ENCODE measurements at places on chromosomes 12 and 14. TPM values are rescaled to one million over a fixed set of nuclear protein-coding genes. Genes with fewer than 3 reads are reported as not detected.

DNA sequence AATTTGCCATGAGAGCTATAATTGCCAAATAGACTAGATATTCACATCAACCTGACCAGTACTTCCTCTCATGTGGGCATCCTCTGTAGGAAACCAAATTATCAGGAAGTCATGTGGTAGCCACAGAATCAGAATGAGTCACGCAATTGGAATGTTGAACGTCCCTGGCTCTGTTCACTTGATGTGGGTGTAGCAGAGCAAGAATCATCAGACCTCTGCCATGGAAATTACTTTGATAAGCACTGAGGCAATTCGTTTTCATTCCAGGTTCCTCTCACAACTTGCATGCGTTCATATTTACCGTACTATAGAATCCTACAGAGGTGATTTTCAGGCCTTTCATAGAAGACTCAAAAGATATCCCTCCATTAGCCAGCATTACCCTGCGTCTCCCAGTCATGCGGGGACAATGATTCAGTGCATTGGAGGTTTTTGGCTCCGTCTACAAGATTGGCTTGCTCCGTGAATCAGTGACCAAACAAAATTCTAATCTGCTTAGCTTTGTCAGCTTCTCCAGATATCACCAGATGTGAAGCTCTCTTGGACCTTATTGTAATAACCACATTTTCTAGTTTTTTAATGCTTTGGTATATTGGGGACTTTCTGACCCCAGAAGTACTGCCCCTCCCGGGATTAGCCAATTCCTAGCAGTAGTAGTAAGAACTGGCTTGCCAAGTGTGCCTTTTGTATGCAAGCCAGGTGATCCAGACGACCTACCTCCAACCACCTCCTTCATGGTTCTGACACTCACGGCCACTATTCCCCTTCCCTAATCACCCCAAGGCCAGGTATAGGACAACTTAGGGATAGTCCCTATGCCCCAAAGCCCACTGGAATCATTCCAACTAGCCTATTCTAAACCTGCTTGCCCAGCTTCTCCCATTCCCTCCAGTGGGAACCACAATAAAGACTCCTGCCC, 133.4 kb downstream of the KICS2 start:
- peak overlapping the region; percentile 80 for H3K4me3 ChIP-seq
- DNase-seq: peak; percentile 93
- peaks cover 38% of the 10 kb centered on the region for H3K36me3 ChIP-seq
- peak overlapping the region; percentile 93 for H3K27ac ChIP-seq

DNA sequence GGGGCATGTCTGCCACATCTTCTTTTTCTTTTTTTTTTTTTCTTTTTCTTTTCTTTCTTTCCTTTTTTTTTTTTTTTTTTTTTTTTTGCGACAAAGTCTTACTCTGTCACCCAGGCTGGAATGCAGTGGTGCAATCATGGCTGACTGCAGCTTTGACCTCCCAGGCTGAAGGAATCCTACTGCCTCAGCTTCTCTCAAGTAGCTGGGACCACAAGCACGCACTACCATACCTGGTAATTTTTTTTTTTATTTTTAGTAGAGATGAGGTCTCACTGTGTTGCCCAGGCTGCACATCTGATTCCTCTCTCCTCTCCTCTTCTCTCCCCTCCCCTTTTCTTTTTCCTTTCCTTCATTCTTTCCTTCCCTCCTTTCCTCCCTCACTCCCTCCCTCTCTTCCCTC, 18.5 kb downstream of the SLC15A5 start:
- DNase-seq: no peak
- no peaks in the 10 kb centered on the region for H3K36me3 ChIP-seq
- peaks cover 2% of the 10 kb centered on the region for H3K27me3 ChIP-seq
- no peak overlapping the region for H3K27ac ChIP-seq
- no peaks in the 10 kb centered on the region for H3K4me1 ChIP-seq
- no peak overlapping the region for H3K4me3 ChIP-seq

DNA sequence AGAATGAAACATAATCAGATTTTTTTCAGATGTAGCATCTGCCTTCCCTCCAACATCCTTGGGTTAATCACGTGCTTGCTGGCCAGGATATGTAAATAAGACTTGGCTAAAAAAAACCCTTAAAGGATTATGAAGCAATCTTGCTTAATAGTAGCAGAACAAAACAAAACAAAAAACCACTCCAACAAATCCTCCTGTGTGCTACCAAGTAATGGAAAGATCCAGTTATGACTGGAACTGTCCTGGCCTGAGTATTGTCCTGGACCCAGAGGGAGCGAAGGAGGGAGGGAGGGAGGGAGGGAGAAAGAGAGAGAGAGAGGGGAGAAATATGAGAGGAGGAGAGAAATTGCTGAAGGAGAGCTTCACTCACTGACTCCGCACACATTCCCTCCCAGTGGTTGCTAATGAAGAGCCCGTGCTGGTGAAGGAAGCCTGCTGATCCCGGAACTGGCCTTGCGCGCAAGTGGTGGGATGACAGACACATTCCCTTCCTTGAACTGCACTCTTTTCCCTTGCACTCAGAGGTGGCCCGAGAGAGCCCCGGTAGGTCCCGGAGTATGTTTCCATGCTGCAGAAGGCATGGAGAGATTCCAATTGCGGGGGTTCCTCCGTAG, 57.2 kb downstream of the HMGA2 start:
- peaks cover 3% of the 10 kb centered on the region for H3K27me3 ChIP-seq
- peaks cover 98% of the 10 kb centered on the region for H3K4me1 ChIP-seq
- H3K36me3 ChIP-seq: peaks cover 53% of the 10 kb centered on the region
- H3K4me3 ChIP-seq: peak overlapping the region; percentile 80
- peak; percentile 79 for DNase-seq

DNA sequence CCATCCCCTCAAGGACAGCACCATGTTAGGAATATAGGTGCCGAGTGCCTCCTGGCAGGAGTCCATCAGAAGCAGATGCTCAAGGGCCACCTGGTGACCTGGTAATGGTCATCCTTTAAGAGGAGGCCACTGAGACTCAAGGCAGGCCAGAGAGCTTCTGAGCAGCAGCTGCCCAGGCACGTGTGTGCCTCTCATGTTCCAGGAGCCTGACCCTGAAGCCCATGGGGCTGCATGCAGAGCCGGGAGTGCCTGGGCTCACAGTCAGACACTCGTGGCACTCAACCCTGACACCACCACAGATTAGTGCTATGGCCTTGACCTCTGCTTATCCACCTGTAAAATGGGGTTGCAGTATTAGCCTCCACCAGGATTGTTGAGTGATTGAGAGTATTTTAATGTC, 45.6 kb downstream of the C14orf132 start:
- H3K27me3 ChIP-seq: no peaks in the 10 kb centered on the region
- no peak for DNase-seq
- H3K4me1 ChIP-seq: peaks cover 54% of the 10 kb centered on the region
- peaks cover 24% of the 10 kb centered on the region for H3K36me3 ChIP-seq
- H3K4me3 ChIP-seq: no peak overlapping the region

DNA sequence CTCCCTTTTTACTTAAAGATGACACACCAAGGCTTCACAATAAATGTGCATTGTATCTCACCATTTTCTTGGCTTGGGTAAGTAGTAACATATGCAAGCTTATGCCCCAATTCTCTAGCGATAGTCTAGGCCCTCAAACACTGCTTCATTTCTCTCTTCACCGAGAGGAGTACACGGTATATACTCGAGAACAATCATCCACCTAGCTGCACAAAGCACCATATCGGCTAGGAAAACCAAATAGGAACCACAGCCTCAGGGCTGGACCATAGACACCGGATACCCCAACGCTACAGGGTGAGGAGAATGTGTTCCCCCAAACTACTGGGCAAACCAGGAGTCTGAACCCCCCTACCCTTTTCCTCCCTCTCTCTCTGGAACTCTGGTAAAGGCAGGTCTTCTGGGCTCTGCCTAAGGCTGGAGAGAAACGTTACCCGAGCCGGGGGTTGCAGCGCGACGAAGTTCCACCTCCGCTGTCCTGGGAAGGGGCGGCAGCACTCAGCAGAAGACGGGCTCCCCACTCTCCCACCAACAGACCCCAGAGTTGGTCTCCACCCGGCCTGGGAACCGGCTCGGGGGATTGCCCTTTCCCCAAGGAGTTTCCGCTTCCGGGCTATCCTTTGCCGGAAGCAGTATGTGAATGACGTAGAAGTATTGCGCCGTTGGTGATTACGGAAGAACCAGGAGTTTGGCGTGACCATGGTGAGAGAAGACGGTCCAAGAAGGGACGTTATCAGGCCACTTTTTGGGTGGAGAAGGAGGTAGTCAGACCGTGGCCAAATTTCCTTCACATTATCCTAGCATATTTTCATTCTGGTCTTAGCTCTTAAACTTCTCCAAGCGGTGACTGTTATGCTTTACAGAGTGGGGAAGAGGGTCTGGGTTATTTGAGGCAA, at the start of the genes AREL1 and FCF1:
TSS of gene AREL1 (minus strand) at position 582 of the 896 bp plus-strand sequence. CDS start 27,465 bp downstream, outside the sequence.
TSS of gene FCF1 (plus strand) at position 646 of the 896 bp plus-strand sequence. CDS start at position 700, 54 bp downstream.
- H3K4me1 ChIP-seq: peaks cover 49% of the 10 kb centered on the region
- no peaks in the 10 kb centered on the region for H3K27me3 ChIP-seq
- peak within 1 kb of the TSS; percentile 99 for H3K4me3 ChIP-seq
- H3K36me3 ChIP-seq: peaks cover 28% of the 10 kb centered on the region

DNA sequence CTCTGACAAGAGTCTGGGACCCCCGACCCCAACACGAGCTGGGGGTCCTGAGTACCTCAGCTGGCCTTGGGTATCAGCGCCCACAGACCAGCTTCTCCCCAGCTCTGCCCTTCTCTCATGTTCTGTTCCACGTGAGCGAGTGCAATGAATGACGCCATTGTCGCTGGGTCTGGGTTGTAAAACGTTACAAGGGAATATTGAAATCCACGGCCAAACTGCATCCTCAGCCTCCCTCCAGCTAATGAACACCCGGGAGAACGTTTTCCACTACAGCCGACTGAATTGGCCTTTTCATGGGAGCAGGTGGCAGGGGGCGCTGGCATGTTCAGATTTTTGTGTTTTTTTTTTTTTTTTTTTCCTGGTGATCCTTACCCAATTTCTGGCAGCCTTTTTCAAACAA, 34.7 kb downstream of the TBX5 start:
- peaks cover 60% of the 10 kb centered on the region for H3K36me3 ChIP-seq
- DNase-seq: no peak
- H3K4me1 ChIP-seq: peaks cover 24% of the 10 kb centered on the region

DNA sequence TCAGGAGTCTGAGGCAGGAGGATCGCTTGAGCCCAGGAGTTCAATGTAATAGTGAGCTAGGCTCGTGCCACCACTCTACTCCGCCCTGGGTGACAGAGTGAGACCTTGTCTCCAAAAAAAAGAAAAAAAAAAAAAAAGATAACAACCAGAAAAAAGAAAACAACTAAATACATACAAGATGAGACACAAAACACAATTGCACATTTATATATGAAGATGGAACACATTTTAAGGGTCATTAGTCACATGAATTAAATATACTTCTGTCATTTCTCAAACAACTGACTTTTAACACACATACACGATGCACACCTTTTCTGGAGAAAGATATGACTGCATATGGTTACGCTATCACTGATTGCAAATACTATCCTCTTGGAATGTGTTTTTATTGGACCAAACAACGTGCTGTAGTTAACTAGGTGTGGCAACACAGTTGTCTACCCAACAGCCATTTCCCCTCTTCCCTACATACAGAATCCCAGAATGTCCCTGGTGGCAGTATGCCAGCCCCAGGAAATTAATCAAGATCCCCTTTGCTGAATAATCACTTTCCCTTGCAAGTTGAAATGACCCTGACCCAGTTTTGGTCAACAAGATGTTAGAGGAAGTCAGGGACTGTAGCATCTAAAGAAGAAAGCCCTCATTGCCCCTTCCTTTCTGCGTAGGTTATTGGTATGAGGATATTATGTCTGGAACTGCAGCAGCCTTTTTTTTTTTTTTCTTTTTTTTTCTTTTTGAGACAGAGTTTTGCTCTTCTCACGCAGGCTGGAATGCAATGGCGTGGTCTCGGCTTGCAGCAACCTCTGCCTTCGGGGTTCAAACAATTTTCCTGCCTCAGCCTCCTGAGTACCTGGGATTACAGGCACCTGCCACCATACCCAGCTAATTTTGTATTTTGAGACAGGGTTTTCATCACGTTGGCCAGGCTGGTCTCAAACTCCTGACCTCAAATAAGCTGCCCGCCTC, 5.6 kb upstream of the MYL6B start:
- H3K4me1 ChIP-seq: peaks cover 25% of the 10 kb centered on the region
- peaks cover 2% of the 10 kb centered on the region for H3K27me3 ChIP-seq
- no peak overlapping the region for H3K27ac ChIP-seq
- DNase-seq: no peak

GRCh38 chr12:45200491-45201043, 15.3 kb upstream of the ANO6 start:
- H3K27me3 ChIP-seq: no peaks in the 10 kb centered on the region
- no peak overlapping the region for H3K27ac ChIP-seq
- no peaks in the 10 kb centered on the region for H3K36me3 ChIP-seq
- no peak overlapping the region for H3K4me3 ChIP-seq
- DNase-seq: no peak

DNA sequence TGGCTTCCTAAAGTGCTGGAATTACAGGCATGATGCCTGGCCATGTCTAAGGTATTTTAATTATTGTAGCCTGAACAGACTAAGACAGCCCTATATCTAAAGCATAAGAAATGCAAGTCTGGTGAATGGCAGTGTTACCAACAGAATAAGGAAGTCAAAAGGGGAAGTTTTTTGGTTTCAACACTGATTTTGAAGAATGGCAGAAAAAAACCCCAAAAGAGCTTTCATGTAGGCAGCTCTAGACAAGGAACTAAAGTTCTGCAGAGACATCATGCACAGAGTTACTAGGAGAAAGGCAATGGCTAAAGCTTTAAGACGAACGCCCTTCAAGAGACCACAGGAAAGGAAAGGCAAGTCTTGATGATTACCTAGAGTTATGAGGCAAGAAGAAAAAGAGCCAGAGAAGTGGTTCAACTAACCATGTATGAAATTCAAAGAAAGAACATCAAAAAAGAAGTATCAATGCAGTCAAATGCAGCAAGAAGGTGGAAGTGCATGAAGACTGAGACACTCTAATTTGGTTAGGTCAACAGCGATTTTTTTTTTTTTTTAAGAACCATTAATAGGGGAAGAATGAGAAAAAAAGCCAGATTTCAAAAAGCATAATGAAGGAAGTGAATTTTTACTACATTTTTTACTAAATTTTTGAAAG, 50.8 kb downstream of the RPS6KA5 start:
- H3K4me1 ChIP-seq: no peaks in the 10 kb centered on the region
- peaks cover 2% of the 10 kb centered on the region for H3K27me3 ChIP-seq
- no peaks in the 10 kb centered on the region for H3K36me3 ChIP-seq
- no peak overlapping the region for H3K27ac ChIP-seq

- H3K27me3 ChIP-seq: no peaks in the 10 kb centered on the region
- H3K27ac ChIP-seq: peak overlapping the region; percentile 12
- no peak for DNase-seq
- H3K4me1 ChIP-seq: peaks cover 43% of the 10 kb centered on the region
- peak overlapping the region; percentile 83 for H3K4me3 ChIP-seq
Measured at GRCh38 chr14:70822530-70823185, 13.3 kb upstream of the MAP3K9 start.

- H3K36me3 ChIP-seq: no peaks in the 10 kb centered on the region
- DNase-seq: no peak
- no peak overlapping the region for H3K27ac ChIP-seq
- no peak overlapping the region for H3K4me3 ChIP-seq
- H3K4me1 ChIP-seq: peaks cover 47% of the 10 kb centered on the region
- no peaks in the 10 kb centered on the region for H3K27me3 ChIP-seq
Measured at GRCh38 chr14:32825058-32825457, 113.6 kb upstream of the NPAS3 start.

PRH2 gene
- total RNA-seq: not detected

CLEC4E gene
- total RNA-seq: not detected

DBX2 gene
- not detected for total RNA-seq

TAS2R20 gene
- total RNA-seq: 0.28 TPM

KRT78 gene
- total RNA-seq: not detected

CMA1 gene
- not detected for total RNA-seq

Data from HFFc6 (cell line).